Activated CD4-positive, CD25-positive, alpha-beta regulatory T cell treated with anti-CD3 and anti-CD28 coated beads, Interleukin-2, amount 50 U/mL, for 16 hours (primary cell): ENCODE measurements at places on chromosomes 3 and 15.
A peak's percentile ranks its signal among the peaks of the same experiment; 100 is the strongest.

DNA sequence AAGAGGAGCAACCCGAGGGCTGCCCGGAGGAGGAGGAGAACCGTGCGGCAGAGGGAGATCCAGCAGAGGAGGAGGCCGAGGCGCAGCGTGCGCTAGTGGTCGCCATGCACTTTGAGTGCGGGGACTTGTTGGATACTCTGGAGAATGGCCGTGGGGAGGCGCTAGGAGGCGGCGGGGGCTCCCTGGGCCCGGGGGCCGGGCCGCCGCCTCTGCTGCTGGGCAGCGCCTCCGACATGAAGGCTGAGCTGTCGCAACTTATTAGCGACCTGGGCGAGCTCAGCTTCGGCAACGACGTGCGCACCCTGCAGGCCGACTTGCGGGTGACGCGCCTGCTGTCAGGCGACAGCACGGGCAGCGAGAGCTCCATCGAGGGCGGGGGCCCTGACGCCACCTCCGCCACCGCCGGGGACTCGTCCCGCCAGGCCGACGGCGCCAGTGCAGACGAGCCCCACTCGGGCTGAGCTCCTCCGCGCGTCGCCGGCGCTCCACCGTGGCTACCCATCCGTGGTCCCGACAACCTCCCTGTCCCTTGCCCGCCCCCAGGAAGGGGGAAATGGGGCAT is 2.0 kb downstream of the FAM43A start:
- DNase-seq: peak; percentile 59

DNA sequence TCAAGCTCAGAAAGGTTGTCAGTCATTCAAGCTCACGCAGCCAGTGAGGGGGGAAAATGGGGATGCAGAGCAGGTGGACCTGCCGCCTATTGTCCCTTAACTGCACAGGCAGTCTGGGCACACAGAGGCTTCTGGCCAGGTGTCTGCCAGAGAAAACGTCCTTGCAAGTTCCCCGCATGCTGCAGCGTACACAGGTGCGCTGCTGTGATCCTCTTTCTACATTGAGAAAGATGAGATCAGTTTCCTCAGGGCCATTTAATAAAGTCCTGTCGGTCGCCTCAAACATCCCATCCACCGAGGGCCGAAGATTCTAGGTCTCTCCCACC is 445 bp upstream of the TSEN2 start:
- DNase-seq: no peak

DNA sequence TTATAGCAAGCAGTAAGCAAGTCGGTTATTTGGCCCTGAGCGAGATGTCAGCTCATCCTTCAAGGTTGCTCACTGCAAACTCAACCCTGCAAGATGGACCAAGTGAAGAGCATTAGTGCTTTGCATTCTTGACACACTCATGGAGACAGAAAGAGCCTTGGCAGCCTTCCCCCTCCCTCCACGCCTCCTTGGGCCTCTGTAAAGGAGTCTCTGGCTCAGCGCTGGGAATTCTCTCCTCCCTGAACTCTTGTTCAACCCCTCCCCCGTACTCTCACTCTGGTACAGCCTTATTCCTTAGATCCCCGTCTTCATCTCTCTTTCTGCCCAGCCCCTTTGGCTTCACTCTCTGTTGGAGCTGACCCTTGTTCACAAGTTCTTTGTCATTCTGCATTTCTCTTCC is 2.2 kb upstream of the CX3CR1 start:
- DNase-seq: no peak

DNA sequence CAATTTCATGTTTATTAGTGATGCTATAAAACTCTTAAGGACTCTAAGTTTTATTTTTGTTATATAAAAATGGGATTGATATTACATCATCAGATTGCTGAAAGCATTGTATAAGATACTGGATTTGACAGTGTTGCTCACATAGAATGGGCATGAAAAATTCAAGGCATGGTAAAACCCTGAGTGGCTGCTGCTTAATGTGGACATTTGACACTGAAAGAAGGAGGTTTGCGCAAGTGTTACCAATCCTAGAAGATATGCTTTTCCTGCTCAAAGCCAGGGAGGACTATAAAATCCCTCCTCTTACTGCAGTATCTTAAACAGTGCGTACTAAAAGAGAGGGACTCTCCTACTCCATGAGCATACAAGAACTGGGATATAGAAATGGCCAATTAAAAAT is 65.8 kb upstream of the PTX3 start:
- DNase-seq: no peak

DNA sequence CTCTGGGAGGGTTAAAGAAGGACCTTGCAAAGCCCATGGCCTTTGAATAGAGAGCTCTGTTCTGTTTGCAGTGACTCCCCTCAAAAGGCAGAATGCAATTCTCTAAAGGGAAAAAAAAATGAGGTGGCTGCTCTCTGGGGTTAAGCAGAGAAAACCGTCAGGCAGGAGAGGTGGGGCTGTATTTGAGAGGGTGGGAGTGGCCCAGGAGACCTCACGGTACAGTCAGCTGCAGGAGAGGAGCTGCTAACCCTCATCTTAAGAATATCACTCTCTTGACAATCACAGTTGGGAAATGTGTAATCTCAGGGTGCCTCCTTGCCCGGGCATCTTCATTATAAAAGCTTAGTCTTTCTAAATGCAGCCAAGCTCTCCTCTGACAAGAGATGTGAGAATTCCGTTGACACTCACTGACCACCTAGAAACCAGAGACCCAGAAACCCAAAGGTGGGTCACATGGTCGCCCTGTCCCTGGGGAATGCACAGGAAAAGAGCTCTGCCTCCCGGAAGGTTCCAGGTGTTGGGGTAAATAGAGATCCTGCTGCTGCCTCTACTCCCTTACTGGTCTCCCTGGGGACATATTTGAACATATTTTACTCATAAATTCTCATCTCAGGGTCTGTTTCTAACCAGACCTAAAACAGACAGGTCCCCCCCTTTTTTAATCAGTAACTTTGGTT is 159.1 kb upstream of the CTDSPL start:
- DNase-seq: no peak

GRCh38 chr3:139561255-139561817 is 21.8 kb upstream of the RBP1 start:
- DNase-seq: no peak

- DNase-seq: no peak
Observed at GRCh38 chr3:170306015-170306414, 51.5 kb upstream of the SKIL start.

GRCh38 chr3:24323272-24323671 is 171.4 kb downstream of the THRB start:
- DNase-seq: no peak

- DNase-seq: no peak
Observed at GRCh38 chr15:20355256-20355868, 186.2 kb downstream of the GOLGA6L6 start.

DNA sequence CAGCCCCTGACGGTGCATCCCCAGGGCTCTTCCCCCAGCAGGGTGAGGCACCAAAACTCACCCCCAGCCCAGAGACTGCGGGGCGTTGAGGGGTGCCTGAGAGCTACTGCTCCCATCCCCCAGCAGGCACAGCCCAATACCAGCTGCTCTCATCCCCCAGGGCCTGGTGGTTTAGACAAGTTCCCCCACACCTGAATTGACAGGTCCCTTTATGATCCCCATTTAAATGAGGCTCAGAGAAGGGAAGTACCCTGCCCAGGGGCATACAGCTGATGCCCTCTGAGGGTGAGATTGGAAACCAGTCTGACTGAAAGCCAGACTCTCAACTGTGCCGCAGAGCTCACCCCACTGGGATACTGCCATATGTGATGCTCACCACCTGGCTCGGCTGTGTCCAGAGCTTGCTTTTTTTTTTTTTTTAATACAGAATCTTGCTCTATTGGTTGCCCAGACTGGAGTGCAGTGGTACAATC is 20.1 kb downstream of the DUSP7 start:
- no peak for DNase-seq

DNA sequence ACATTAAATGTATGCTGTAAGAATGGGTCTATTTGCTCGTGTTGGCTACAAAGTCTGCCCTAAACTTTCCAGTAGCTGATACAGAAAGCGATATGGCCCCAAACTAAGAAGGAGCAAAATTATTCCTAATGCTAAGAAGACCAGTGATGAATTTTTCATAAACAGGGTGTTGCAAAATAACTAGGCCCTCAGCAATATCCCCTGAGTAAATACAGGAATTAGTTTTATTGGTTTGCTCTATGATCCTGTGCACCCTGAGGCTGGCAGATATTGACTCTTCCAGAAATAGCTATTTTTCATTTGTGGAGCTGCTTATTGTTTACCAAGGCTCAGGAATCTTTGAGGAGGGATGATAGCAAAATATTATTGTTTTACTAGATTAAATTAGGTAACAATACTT is 60.9 kb upstream of the CCNL1 start:
- no peak for DNase-seq

- no peak for DNase-seq
Observed at GRCh38 chr15:22981051-22981840, 1.1 kb upstream of the CYFIP1 start.

DNA sequence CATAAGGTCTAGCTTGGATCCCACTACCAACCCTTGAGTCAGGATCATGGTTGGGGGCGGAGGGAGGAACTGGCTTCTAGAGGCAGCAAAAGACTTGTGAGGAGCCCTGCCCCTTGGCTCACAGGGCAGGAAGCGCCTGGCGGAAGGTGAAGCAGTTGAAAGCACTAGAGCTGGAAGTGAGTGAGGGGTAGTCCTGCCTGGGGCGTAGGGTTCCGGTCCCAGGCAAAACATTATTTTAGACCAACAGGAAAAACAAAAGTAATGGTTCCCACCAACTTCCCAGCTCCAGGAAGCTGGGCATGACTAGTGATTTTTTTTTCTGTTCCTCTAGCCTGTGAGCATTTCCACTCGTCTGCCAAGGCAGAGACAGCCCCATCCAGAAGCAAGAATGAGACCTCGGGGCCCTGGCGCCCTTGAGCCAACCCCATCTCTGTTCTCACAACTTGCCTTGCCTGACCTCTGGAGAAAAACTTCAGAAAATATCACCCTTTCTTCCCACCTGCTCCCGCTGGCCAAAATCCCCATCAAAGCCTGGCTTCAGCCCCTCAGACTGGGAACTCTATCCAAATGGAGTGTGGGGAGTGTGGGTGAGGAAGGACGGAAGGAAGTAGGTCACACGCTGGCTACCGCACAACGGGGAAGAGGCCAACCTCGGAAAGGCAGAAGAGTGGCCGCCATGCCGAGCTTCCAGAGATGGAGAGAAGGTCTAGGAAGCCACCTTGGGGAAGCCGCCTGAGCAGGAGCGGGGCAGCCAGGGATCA is 57.5 kb downstream of the RBPMS2 start:
- DNase-seq: no peak

DNA sequence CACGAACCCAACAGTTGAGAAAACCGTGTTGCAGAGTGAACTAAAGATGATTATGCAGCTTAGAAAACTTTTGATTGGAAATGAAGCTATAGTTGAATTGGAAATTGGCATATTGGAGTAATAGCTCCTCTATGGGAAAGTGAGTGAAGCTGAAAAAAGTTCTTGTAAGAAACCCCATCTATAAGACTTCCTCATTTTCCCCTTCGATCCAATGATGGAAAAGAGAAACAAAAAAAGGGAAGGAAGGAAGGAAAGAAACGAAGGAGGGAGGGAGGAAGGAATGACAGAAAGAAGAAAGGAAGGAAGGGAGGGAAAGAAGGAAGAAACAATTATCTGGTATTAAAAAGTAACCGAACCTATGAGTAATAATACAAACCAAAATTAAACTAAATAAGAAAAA is 791.8 kb upstream of the NR2F2 start:
- no peak for DNase-seq

- DNase-seq: no peak
Observed at GRCh38 chr3:173399044-173399443, 1.5 kb downstream of the NLGN1 start.

DNA sequence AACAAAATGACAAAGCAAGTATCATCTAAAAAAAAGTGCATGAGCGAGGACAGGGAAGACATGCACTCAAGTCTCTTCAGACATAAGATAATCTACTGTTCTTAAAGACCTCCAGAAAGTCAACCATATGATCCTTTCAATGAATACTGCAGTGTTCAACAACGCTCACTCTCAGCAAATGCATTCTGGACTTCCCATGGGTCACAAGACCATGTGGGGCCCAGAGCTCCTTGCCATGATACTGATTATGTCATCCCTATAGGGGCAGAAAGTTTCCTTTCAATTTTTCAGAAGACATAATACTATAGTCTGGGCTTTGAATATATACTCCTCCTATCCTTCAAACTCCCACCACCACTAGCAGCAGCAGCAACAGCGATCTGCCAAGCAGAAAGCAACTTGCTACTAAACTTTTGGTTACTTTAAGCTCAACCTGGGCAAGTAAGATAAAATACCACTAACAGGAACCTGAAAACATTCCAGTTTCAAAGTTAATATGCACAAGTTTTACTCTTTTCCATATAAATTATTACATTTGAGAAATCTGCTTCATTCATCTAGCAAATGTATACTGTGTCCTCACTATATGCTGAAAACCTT is 143.5 kb downstream of the ADAM10 start:
- no peak for DNase-seq

GRCh38 chr3:141426404-141427034 is 58.2 kb downstream of the ZBTB38 start:
- DNase-seq: no peak

DNA sequence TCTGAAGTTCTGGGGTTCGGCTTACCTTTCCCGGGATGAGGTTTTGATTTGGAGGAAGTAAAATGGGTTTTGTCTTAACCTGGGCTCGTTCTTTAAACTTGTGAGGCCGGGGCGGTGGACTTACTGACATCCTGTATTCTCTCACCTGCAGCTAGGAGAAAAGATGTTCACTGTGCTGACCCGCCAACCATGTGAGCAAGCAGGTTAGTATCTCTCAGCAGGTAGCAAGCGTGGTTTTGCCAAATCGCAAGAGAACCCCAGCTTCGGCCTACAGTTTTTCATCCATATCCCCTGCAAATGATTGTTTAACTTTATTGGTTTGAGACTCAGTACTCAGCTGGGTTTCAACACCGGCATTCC is 891 bp downstream of the ENTPD3 start:
- no peak for DNase-seq

GRCh38 chr15:61828860-61829513 is 231.3 kb downstream of the VPS13C start:
- no peak for DNase-seq

GRCh38 chr3:177830411-177830849 is 633.1 kb upstream of the TBL1XR1 start:
- no peak for DNase-seq

DNA sequence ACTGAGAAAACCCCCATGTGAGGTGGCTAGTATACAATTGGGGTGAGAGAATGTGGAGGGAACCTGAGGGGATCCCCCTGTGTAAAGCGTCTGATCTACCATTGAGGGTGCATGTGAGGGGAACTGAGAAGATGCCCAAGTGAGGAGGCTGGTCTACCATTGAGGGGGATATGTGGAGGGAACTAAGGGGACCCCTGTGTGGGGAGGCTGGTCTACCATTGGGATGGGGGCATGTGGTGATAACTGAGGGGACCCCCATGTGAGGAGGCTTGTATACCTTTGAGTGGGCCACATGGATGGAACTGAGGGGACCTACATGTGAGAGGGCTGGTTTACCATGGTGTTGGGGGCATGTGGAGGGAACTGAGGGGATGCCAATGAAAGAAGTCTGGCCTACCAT is 160.8 kb downstream of the FBLN2 start:
- no peak for DNase-seq

DNA sequence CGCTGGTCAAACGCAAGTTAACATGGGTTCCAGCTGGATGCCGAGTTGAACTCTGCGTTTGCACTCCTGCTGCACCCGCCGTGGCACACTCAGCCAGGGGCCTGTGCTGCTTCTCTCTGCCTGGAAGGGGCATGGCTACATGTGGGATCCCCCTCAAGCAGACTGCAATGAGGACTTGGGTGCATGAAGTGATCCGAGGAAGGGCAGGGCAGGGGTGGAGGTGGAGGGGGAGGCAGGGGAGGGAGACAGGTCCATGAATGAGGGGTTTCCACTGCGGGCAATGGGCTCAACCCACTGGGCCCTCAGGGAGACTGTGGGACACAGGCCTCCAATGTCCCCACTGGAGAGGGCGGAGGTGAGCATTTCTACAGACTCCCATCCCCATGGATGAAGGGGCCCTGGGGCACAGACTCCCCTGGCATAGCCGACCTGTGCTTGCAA is 141.6 kb upstream of the MEF2A start:
- no peak for DNase-seq
